ENCODE measurements at places on chromosomes 12 and 14.
A peak's percentile ranks its signal among the peaks of the same experiment; 100 is the strongest.

DNA sequence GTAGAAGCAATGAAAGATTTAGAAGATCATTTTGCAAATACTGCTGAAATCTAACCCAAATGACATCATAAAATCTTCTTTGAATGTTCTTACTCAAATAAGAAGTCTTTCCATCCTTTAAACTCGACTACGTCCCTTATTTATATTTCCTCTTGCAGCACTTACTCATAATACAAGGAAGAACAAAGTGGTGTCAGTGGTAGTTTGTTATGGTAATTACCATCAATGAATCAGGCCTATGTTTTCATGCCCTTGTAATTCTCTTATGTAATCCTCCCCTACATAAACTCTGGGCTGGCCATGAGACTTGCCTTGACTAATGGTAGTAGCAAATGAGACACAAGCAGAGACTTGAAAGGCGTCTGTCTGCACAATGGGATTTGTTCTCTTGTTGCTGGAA, 17.0 kb downstream of the EEA1 start:
- no peak for DNase-seq

DNA sequence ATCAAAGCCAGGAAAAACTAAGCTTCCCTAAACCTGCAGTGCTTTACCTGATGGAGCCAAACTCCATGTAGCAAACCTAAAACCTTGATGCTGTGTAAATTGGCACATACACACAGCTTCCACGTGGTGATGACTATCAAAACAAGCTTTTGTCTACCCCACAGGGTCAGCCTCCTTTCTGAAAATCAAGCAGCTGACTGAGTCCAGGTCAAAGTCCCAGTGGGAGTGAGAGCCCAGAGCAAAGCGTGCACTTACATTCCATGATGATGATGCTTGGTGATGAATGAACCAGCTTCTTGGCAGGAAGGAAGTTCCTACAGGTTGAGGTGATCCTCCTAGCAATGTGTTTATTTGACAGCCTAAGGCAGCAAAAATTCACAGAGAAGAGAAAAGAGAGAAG, 630.0 kb upstream of the TBX3 start:
- no peak for DNase-seq

DNA sequence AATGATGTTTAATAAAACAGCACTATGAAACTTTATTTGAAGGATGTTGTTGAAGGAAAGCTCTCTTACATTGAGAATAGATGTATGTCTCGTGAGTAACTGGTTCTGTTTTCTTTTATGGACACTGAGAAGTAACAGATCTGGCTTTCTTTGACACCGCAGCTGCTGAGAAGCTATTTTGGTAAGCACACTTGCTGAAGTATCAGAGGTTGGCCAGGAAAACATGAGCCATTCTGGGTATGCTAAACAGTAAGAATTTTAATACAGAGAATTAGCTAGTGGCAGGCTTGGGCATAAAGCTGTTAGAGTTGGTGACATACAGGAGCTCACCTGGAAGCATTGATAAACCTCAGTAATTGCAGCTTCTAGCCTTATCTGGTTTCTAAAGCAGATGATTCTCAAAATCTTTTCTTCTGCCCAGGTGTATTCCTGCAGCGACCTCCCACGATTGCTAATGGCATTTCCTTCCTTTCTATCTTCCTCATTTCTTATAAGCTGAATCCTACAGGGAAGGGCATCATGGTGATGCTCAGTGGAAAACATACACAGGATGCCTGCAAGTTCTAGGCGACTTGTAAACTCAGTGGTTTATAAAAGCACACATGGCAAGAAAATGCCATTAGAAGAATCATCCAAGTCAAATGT, 291.6 kb upstream of the SLC16A7 start:
- DNase-seq, result no peak

DNA sequence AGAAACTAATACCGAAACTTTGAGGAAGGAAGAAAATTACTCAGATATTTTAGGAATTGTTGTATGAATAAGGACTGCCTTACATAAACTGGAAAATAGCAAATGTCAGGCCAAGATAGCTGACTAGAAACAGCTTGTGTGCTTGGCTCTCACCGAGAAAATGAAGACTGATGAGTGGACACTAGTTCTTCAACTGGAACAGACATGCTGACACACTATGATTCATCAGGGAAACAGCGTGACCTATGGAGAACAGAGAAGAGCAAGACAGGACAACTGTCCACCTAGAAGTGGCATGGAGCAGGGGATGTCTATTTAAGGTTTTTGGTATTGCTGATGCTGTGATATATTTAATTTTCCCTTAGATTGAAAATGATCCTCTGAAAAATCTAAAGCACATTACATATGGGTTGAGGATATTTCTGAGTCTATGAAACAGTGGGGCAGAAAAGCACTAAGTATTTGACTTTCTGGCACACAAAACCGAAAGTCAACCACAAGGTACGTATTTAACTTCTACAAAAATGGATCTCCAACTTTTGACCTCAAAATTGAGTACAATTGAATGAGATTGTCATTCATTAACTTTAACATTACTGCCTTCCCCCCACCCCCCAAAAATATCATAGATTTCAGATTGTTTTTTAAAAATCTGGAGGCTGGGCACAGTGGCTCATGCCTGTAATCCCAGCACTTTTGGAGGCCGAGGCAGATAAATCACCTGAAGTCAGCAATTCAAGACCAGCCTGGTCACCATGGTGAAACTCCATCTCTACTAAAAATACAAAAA, 863.2 kb downstream of the LRFN5 start:
- no peak for DNase-seq

GRCh38 chr12:48350249-48351021, at the start of gene ZNF641:
Gene ZNF641 (minus strand): TSS chr12:48350919. CDS start chr12:48348090, 2,829 bp downstream.
- peak; percentile 81 for DNase-seq

DNA sequence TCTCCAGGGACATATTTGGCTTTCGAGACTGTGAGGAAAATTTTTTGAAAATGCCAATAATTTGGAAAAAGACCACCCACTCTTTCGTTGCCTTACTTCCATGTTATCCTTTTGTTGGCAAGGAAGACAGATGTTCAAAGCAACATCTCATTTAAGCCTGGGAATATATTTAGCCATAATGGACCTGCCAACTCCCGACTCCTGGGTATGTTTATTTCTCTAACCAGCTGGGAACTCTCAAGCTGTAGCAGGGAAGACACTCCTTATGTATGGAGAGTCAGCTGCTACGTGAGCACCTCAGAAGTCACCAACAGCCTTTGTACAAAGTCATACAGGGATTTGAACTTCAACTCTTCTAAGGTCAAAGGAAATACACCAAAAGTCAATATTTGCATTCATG, 96.5 kb upstream of the DAAM1 start:
- DNase-seq, result no peak

DNA sequence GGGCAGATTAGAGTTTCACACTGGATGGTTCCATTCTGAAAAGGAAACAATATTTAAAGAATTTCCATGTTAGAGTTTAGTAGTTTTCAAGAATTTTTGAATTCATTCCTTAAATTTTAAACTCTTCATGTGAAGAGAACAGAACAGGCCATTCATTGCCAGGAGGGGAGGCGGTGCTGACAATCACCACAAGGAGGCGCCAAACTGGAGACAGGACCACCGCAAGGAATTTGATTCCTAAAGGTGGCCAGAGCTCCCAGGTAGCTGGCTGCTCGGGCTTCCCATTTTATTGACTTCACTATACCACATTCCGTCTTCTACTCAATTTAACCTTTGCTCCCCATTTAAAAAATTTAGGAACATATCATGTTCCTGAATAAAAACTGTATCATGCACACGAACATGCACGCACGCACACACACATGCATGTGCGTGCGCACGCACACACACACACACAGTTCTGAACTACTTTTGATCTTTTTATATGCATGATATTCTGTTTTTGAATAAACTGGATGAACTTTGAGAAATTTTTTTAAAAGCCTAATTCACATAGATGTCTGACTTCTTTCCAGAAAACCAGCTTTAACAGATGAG, 101.2 kb downstream of the NELL2 start:
- peak; percentile 27 for DNase-seq

DNA sequence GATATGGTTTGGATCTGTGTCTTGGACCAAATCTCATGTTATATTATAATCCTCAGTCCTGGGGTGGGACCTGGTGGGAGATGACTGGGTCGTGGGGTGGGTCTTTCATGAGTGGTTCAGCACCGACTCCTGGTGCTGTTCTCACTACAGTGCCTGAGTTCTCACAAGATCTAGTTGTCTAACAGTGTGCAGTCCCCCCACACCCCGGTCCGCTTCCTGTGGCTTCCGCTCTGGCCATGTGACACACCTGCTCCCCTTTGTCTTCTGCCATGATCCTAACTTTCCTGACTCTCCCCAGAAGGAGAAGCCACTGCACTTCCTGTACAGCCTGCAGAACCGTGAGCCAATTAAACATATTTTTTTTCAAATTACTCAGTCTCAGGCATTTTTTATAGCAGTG, 1262.2 kb downstream of the TMEM121 start:
- no peak for DNase-seq

DNA sequence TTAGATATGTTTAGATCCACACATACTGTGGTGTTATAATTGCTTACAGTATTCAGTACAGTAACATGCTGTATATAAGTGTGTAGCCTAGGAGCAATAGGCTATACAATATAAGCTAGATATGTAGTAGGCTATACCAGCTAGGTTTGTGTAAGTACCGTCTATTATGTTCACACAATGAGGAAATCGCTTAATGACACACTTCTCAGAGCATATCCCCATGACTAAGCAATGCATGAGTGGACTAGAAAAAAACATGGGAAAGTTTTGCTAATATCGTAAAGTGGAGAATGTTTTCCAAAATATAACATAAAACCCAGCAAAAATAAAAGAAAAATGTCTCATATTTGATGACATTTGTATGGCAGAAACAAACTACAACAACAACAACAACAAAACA, 27.3 kb downstream of the AKAP3 start:
- DNase-seq, result no peak

DNA sequence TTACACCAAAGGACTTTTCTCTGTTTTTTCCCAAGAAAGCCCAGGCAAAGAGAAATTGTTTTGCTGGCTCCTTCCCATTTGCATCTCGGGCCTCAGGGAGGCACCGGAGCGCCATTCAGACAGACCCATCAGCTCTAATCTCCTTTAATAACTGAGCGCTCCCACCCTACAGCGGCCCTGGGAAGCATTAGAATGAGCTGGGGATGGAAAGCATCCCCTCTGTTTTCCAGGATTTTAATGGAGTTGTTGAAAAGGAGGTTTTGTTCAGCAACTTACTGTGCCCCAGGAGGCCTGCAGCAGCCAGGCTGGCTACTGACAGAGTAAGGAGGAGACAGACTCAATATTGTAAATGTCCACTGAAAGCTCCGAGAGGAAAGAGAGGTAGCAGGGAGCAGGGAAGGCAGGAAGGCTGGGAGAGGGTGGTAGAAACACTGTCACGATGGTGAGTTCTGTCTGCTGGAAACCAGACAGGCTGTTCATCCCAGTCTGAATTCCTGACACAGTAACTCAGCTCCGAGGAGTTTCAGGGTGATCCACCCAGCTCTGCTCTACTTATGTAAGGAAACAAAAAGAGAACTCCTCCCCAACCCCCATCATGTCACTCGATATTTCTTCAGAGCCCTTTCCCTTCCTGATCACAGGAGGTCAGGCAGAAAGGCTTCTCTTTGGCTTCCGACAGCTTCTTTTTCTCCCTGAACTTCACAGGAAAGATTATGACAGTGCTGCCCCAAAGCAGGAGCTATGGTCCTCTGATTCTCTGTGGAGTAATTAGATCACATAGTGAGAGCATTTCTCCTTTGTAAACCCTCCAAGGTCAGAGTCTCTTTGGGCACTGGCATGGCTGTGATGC, 62.5 kb upstream of the TMEM132D start:
- no peak for DNase-seq

- no peak for DNase-seq
These were observed 441.7 kb downstream of the RAD51B start for GRCh38 chr14:68261092-68261842.

- DNase-seq, result peak; percentile 16
These were observed 134.3 kb downstream of the PLXNC1 start for GRCh38 chr12:94282675-94283074.

- DNase-seq, result no peak
These were observed 154.3 kb downstream of the CEP83 start for GRCh38 chr12:94305130-94305957.

DNA sequence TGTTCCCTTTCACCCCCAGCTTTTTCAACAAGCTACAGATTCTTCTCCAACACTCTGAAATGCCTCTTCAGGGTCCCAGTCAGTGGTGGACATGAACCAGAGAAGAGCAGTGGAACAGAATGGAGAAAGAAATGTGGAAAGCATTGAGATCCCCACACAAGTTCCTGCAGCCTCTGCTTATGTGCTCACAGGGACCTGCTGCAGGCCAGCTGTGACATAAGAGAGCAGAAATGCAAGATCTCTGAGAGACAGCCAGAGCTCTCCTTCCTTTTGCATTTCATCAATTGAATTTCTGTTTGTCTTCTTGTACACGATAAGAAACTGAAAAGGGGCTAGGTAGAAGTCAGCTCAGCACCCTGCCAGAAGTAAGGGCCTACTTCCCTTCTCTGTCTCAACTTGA, 6.2 kb downstream of the MDM1 start:
- DNase-seq, result no peak

DNA sequence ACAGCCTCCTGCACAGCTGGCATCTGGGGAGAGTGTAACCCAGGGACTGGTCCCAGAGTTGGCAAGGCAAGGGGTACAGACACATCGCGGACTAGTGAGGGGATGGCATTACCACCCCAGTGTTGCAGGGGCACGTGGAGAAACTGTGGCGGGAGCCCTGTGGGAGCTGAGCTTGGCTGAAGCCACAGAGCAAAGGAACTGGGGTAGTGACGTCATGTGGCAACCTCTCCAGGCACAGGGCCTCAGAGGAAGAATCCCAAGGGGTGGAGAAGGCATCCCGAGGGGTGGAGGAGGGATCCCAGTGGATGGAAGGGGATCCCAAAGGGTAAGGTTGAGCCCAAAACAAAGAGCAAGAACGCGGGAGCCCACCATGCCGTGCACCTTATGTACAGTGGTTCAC, 70.1 kb downstream of the GSC start:
- DNase-seq, result no peak

DNA sequence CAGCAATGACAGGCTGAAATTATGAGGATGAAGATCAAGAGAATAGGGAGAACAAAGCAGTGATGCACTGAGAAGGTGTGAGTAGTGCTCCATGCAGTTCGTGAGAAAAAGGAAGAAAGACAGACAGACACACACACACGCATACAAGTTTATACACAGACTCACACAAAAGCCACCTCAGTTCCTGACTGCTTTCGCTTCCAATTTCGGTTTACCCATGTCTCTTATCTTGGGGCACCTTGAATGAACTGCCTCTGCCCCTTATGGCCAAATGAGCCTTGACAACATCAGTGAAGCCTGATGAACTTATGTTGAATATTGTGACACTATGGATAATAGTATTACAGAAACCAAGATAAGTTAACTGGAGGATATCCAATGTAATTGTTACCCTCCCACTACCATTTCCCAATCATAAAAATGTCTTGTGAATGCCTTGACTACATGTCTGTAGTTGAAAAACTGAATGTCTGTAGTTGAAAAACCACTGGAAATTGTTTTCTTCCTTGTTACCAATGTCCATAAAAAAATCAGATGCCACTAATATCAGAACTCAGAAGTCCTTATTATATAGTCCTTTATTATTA, 380.4 kb upstream of the DDHD1 start:
- no peak for DNase-seq

Measured in activated T-helper 1 cell treated with Interleukin-2 at 50 U/mL for 16 hours (primary cell).